ENCODE measurements at places on chromosomes 7 and 10.

- no peak for DNase-seq
These were observed at the start of gene MYPN for GRCh38 chr10:68109331-68109730. TSS of gene MYPN (plus strand) at chr10:68109488. CDS start at chr10:68121439, 11,951 bp downstream.

GRCh38 chr7:1818575-1819258 is 148.6 kb downstream of the ELFN1 start:
- no peak for DNase-seq

DNA sequence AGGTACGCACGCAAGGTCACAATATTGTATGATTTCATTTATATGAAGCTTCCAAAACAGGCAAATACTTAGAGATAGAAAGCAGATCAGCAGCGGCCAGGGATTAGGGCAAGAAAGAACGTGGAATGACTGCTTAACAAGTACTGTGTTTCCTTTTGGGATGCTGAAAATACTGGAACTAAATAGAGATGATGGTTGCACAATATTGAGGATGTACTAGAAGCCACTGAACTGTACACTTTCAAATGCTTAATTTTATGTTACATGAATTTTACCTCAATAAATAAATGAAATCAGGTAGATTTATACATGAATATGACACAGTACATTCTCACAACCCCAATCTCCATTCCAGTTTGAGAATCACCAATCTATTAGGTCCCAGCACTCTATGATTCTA is 15.6 kb downstream of the SEM1 start:
- DNase-seq, result no peak

- no peak for DNase-seq
These were observed 991 bp downstream of the ANKRD61 start for GRCh38 chr7:6032167-6032566.

GRCh38 chr10:62095181-62096122 is 173.2 kb downstream of the RTKN2 start:
- DNase-seq, result no peak

DNA sequence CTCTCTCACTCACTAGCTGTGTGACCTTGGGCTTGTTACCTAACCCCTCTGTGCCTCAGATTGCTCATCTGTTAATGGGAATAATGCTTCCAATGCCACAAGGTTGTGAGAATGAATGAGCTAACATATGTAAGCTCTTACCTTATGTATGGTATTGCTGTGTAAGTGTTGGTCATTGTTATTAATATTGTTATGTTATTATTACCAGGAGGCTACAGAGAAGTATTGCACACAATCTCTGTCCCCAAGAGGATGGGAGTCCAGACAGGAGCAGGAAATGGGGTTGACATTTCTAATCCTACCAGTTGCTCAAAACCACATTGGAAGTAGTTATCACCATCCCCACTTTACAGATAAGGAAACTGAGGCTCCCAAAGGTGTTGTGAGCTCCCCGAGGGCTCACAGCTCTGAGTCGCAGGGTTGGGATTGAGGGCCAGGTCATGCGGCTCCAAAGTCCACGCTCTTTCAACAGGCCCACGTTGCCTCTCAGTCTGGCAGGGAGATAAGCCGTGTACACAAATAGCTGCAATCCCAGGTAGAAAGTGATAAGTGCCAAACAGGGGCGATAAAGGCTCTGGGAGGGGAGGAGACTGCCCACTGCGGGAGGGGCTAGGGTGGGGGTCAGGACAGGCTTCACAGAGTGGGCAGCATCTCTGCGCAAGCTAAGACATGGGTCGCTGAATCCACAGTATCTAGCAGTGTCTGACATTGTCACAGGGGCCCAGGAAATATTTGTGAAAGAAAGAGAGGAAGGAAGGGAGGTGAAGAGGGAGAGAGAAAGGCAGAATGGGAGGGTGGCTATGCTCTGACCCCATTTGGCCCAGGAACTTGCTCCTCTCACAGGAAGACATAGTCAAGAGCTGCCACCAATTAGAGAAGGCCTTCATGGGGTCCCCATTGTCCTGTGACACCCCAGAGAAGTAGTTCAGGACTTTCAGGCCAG is 9.6 kb upstream of the ZMIZ1 start:
- no peak for DNase-seq

DNA sequence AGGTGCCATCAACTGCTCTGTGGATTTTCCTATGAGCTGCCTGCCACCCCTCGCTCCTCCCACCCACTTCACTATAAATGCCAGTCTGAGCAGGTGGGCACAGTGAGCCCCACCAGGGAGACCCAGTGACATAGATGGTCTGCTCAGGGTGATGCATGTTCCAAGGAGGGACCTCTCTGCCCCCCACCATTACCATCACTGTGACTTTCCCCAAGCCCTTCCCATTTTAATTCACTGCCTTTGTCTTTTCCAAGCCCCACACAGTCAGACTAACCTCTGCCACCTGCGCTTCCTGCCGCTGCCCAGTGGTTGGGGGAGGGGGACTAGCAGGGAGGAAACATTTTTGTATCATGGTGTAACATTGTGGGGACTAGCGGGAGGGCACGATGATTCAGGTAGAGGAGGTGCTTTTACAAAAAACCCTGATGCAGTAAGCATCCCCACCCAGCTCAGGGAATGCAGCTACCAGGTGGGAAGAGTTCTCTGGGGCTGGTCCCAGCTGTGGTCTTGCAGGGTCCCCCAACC is 24.6 kb downstream of the PRSS2 start:
- DNase-seq, result no peak

- DNase-seq, result no peak
These were observed 459.3 kb upstream of the NRP1 start for GRCh38 chr10:33793793-33794192.

GRCh38 chr10:103232772-103233488 is 12.8 kb upstream of the RPEL1 start:
- DNase-seq, result no peak

DNA sequence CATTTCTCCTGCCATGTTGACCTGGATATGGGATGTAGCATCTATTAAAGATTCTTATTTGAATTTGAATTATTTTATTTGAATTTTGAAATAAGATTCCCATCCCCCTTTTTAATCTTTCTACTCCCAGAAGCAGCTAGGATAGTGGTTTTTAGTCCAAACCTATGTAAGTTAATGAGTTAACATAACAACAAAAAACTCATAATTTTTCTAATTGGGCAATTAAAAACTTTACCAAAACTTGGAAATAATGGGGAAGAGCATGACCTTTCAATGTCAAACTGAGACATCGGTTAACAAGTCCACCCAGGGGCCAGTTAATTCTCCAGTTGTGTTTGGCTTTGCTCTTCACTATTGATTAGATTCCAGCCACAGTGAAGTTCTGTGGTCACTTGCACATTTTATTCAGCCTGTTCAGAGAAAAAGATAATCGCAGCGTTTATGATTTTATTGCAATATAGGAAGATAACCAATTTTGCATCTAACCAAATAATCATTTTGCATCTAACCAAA is 1.2 kb upstream of the FAM13C start:
- DNase-seq, result no peak

DNA sequence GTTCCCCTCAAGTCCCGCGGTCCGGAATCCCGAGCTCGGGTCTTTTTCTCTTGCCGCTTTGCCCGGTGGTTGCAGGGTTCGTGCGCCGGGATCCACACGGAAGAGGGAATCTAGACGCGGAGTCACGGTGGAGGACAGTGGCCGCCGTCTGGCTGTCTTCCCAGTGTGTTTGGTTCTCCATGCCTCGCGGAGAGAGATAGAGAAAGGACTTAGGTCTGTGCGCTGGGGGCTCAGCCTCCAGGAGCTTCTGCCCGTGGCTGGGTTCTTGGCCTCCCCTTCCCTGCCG is 1.6 kb downstream of the FFAR4 start:
- no peak for DNase-seq
